ENCODE measurements at places on chromosomes 1 and 21. TPM values are rescaled to one million over a fixed set of nuclear protein-coding genes. Genes with fewer than 3 reads are reported as not detected.

The UTS2 gene
- 0.16 TPM for total RNA-seq

The SUMO3 gene
- total RNA-seq, result 33.7 TPM

GRCh38 chr21:16536643-16537434, 807.1 kb downstream of the USP25 start:
- DNase-seq, result no peak

- DNase-seq, result no peak
Measured at GRCh38 chr1:168552961-168553360, 9.2 kb upstream of the XCL2 start.

GRCh38 chr1:19046972-19047731, 90.7 kb upstream of the IFFO2 start:
- DNase-seq, result no peak

GRCh38 chr1:113975211-113975895, 3.9 kb upstream of the OLFML3 start:
- DNase-seq, result no peak

GRCh38 chr1:204579681-204580080, 63.5 kb downstream of the MDM4 start:
- no peak for DNase-seq

GRCh38 chr1:109993885-109994284, 9.3 kb downstream of the AHCYL1 start:
- DNase-seq, result no peak

DNA sequence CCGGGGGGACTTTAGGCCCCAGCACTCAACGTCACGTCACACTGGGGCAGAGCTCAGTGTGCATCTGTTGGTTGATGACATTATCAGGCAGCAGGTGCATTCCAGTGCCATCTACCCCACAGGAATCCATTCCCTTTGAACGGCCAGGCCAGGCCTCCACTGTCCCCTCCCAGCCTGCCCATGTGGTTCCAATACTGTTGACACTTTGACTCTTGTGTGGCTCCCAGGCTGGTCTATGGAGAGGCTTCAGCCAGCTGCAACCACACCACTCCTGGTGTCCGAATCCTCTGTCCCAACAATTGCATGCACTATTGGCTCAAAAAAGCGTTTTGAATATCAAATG, 92.0 kb upstream of the SIM2 start:
- no peak for DNase-seq

GRCh38 chr1:157485793-157486192, 66.5 kb downstream of the FCRL5 start:
- no peak for DNase-seq

DNA sequence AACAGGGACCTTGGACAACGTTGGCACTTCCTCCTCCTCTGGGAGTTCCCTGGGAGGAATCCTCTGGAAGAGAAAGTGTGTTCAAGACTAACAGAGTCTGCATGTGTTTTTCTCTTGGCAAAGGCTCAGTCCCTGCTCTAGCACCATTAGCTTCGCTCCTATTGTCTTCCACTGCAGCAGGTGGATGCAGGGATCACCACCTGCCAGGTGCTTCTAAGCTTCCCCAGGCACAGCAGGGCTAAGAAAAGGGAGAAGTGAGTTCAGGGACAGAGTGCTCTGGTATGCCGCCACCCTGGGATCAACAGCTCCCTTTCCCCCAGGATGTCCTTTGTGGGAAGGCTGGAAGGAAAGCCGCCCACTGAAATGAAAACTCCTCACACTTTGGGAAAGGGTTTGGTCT, 43.9 kb upstream of the IL20 start:
- no peak for DNase-seq

DNA sequence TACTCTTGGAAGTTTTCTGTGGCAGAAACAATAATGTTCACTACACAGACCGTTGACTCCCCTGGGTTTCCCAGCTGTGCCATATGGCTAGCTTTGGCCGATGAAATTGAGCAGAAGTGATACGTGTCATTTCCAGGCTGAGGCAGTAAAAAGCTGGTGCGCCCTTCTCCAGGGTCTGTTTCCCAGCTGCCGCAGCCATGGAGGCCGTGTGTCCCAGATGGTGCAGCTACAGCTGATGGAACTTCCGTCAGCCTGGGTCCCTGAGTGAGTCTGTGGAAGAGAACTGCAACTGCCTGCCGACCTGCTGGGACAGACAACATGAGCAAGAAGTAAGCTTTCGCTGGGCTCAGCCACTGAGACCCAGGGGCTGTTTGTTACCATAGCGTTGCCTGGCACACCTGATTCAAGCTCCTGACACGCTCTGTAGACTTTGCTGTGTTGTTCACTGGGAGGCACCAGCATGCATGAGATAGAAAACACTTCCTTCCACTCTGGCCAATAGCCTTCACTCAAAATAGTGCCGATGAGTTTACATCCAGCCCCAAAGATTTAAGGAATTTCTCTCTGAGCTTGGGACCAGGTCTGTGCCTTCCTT, 116.3 kb upstream of the SLC25A33 start:
- no peak for DNase-seq

- no peak for DNase-seq
Measured at GRCh38 chr1:245698860-245699259, 544.1 kb downstream of the KIF26B start.

All from urinary bladder (tissue), 4 donors.